ENCODE measurements at places on chromosomes 3 and 15.

DNA sequence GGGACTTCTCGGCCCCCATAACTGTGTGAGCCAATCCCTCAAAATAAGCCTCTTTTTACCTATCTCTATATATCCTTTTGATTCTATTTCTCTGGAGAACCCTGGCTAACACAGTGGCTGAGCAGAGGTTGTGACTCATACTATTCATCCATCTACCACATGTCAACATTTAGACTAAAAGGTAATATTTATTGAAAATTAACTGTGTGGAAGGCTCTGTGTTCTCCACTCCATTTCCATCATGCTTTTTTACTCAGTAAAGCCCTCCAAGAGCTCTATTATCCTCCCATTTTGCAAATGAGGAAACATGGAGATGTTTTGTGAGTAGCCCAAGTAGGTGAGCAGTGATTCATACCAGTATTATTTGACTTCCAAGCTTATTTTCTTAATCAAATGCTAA, 217.9 kb upstream of the DCBLD2 start:
- no peak for DNase-seq

DNA sequence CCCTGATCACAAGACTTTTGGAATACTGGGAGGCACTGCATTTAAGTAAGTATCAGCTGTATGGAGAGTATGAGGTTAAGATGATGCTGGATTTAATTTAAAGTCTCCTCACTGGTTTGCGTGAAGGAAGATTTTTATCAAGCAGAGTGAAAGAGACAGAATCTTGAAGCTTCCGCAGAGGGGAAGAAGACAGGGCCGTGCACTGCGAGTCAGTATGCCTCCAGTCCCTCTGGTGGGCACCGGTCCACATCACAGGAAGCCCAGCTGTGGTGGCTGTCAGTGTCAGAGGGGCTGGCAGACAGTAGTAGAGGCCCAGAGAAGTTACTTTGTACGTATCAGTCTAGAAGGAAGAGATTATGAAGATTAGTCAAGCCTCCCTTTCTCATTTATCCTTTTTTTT, 379.0 kb upstream of the TPRG1 start:
- no peak for DNase-seq

GRCh38 chr15:76764004-76764403, 141.1 kb downstream of the SCAPER start:
- DNase-seq, result no peak

DNA sequence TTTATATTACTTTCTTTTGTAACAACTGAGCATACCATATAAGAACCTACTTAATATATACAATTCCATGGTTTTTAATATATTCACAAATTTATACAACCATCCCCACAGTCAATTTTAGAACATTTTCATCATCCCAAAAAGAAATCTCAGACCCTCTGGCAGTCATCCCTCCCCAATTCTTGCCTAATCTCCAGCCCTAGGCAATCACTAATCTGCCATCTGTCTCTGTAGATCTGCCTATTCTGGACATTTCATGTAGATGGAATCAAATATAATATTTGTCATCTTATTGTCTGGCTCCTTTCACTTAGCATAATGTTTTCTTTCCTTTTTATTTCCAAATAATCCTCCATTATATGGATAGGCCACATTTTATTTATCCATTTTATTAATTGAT, 92.5 kb downstream of the LARS2 start:
- no peak for DNase-seq

- no peak for DNase-seq
These were observed 26.5 kb upstream of the FBXL2 start for GRCh38 chr3:33250712-33251111.

DNA sequence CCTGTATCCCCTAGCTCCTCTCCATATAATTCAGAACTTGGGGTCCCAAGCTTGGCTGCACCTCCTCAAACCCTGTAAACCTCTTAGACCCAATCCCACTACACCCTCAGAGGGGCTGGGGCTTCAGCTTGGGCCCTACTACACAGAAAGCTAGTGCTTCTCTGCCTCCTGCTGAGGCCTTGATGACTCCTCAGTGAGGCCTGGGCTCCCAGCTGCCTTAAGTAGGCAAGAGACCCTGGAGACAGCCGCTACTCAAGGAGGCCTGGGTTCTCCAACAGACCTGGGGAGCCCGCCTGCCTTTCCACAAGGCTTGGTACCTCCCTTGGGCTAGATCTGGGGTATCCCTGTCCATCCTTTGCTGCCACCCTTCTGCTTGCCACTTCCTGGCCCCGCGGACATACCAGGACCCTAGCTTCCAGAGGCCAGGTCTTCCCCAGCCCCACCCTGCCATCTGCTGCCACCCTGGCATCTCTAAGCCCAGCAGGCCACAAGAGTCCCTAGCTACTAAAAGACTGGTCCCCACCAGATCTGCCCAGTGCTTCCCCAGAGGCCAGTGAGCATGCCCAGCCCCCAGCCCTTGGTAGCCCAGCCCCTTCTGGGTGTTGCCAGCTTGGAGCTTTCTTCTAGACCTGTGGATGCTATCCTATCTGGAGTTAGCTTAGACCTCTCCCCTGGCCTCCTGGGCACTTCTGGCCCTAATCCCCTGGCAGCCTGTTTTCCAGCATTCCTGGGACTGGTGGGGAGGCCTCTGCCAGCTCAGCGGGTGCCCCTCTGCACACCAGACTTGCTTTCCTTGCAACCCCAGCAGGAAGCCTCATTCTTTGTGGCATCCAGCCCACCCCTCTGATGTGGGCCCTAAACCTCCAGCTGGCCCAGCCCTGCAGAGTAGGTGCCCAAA, 13.7 kb downstream of the C15orf39 start:
- DNase-seq, result no peak

DNA sequence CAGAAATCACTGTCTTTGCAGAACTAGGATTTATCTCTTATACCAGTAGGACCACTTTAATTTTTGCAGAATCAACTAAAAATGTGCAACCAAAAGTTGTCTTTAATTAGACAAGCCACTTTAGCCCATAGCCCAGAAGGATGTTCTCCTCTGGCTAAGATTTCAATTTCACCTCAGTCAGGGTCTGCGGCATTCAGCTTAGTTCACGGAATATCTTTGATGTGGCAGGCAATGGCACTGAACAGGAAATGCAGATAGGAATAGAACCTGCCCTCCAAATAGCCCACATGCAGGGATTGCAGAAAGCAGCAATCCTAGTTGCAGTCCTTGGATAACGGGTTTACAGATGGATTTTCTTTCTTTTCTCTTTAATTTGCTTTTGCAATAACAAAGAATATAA, 100.8 kb downstream of the MESD start:
- no peak for DNase-seq

DNA sequence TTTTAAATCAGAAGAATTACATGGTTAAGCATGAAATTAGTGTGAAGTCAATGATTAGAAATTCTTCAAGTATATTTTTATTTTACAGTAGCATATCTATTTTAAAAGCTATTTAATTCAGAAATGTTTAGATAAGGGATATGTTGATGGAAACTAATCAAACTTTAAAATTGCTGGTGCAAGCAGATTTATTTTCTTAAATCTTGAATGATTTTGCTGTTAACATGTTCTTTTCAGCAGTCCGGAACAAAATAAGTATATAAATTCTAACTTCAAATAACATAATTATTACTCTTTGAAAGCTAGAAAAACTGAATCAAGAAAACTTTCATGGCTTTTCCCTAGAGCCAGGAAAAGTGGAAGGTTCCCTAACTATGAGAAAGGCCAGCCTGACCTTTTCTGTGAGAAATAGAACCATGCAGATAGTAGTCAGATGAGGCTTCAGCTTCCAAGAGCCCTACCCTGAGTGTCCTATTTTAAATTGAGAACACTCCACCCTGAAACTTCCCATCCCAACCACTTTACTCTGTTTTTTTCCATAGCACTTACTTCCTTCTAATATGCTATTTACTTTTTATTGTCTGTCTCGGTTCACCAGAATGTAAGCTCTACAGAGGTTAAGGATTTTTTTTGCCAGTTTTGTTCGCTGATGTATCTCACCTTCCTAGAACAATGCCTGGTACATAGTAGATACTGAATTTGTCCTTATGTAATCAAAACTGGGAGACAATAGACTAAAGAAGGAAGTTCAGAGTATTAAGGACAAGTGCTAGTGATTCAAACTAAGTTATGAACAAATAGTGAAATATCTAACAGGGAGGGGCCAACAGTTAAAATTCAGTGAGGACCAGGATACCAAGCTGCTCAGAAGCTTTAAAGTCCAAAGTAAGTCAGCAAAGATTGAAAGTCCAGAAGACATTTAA, 66.8 kb downstream of the CD200R1L start:
- no peak for DNase-seq

DNA sequence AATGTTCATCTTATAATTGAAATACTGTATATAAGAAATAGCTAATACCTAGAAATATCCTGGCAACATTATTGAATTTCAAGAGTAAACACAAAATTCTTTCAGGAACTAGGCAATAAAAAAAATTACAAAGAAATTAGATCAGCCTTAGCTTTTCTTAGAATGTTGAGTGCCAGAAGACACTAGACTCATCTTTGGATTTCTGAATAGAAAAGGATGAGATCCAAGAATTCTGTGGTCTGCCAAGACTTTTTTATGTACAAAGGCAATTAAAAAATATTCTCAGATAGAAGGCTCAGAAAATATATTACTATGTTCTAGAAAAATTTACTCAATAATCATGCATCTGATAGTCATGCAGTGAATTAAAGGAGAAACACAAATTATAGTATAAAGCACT, 294.5 kb upstream of the CDIN1 start:
- DNase-seq, result no peak

DNA sequence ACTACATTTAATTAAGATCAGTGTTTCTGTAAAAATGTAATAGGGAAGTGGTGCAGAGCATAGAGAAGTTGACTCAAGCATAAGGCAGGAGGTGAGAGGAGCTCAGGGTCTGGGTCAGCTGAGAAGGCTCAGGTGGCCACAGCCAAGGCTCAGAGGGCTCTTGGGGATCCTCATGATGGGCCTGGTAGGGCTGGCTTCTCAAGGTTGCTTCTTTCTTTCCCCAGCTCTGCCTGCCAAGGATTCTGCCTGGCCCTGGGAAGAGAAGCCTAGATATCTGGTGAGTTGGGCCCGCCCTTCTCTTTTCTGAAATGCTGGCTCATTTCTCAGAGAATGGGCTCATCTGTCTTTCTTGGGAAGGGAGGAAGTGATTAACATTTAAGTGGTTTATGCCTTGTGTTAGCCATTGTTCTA, 6.5 kb downstream of the ZNF589 start:
- DNase-seq, result no peak

DNA sequence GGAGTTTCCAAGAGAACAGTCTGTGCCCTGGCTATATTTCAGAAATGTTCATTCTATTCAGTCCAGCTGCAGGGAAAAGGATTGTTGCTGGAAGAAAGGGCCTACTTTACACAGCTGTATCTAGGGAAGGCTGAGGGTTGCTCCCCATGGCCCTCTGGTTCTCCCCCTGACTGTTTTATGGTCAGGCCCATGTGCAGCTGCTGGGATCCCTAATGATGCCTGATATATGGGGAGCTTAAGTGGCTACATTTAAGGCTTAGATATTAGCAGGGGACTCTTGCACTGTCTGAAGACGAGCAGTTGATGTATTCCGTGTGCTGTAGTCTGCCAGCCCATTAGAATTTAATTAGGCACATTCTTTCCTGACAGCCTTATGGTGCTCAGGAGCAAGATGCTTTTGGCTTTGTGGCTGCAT, 72.0 kb downstream of the FAM43A start:
- no peak for DNase-seq

DNA sequence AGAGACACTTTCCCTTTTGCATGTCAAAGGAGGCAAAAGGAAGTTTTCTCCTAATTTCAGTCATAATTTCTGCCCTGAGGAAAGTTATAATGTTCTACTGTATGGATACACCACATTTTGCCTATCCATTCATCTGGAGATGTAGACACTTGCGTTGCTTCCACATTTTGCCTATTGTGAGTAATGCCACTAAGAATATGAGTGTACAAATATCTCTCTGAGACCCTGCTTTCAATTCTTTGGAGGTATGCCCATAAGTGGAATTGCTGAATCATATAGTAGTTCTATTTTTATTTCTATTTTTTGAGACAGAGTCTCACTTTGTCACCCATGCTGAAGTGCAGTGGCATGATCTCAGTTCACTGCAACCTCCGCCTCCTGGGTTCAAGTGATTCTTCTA, 3.6 kb upstream of the CD276 start:
- DNase-seq, result no peak

DNA sequence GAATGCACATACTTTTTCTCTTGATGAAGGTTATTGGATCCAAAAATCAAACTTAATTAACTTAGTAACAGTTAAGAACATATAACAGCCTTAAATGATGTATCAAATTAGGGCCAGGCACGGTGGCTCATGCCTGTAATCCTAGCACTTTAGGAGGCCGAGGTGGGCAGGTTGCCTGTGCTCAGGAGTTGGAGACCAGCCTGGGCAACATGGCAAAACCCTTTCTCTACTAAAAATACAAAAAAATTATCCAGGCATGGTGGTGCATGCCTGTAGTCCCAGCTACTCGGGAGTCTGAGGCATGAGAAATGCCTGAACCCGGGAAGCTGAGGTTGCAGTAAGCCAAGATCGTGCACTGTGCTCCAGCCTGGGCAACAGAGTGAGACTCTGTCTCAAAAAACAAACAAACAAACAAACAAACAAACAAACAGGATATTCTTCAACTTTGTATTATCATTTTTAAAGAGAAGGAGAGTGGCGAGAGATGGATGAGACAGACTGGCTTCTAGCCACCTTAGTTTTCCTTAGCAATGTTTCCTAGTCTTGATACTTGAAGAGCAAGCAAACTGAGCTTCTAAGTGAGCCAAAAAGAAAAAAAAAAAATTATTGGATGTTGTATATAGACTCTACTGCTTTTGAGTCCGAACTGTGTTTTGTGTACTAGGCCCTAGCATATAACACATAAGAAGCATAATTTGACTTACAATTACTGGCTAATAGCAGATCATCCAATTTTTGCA, 13.8 kb downstream of the SPRED1 start:
- DNase-seq, result no peak

GRCh38 chr3:172885704-172886103, 135.2 kb downstream of the ECT2 start:
- no peak for DNase-seq

All from GM18507 (cell line).